CD4-positive, alpha-beta T cell treated with Interleukin-4 for 1 hour (primary cell): ENCODE measurements at places on chromosomes 12 and 14.

- no peak for DNase-seq
These were observed 14.3 kb upstream of the CLEC1A start for GRCh38 chr12:10113075-10113474.

GRCh38 chr14:36217732-36218131 is 41.2 kb upstream of the PTCSC3 start:
- no peak for DNase-seq

GRCh38 chr14:57287745-57288144 is 19.0 kb downstream of the AP5M1 start:
- DNase-seq: no peak

DNA sequence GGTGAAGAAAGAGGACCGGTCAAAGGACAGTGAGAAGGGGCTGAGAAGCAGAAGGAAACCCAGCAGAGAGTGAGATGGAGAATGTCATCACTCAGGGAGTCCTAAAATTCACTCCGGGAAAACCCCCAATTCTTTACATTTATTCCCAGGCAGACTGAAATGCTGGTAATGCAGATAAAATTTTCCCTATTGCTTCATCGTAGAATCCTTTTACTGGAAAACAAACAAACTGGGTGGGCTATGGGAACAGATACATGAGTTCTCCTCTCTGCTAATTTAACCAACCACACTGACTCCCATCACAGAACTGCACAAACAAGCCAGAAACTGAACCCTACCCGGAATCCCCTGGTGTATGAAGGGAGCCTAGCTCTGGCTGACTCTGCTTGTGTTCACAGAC is 20.9 kb downstream of the HEBP1 start:
- no peak for DNase-seq

DNA sequence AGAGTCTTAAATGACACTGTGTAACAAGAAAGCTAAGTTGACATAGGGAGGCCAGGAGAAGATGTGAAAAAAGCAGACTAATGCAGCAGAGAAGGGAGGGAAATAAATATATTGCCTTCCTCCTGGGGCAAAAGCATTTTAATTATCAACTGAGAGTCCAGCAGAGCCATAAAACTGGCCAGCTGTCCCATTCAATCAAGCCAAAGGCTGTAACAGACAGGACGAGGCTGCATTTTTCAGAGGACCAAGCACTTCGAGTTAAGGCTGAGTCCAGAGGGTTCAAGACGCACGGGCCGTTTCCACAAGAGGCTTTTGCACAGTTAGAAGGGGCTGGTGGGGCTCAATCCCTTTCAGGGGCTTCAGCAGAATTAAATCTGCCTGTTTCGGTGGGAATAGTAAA is 20.4 kb downstream of the MAP3K9 start:
- no peak for DNase-seq

- DNase-seq: no peak
These were observed 20.1 kb upstream of the RASSF3 start for GRCh38 chr12:64590183-64590582.
